GM23248 (cell line): ENCODE measurements at places on chromosomes 5 and 9. TPM values are rescaled to one million over a fixed set of nuclear protein-coding genes. Genes with fewer than 3 reads are reported as not detected.
A peak's percentile ranks its signal among the peaks of the same experiment; 100 is the strongest.

DNA sequence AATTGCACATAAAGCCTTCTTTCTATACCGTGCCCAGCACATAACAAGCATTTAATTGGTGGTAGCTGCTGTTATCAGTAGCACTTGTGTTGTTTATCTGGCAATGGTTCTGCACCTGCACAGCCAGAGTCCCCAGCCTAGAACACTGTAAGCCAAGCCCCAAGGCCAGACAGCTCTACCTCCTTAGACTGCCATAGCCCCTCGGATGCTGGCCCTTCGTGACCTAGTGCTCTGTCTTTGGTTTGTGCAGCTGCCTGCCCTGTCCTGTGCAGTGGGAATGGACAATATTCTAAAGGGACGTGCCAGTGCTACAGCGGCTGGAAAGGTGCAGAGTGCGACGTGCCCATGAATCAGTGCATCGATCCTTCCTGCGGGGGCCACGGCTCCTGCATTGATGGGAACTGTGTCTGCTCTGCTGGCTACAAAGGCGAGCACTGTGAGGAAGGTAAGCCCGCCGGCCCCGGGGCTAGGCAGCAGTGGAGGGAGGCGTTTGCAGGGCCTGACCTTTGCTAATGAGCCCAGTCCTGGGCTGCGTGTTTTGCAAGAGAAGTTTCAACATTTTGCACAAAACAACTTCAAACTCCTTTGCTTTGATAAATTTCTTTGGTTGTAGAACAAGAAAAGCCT, 173.3 kb upstream of the WWC1 start:
- no peak for DNase-seq

The CRB2 gene
- total RNA-seq = not detected in 2 replicates

DNA sequence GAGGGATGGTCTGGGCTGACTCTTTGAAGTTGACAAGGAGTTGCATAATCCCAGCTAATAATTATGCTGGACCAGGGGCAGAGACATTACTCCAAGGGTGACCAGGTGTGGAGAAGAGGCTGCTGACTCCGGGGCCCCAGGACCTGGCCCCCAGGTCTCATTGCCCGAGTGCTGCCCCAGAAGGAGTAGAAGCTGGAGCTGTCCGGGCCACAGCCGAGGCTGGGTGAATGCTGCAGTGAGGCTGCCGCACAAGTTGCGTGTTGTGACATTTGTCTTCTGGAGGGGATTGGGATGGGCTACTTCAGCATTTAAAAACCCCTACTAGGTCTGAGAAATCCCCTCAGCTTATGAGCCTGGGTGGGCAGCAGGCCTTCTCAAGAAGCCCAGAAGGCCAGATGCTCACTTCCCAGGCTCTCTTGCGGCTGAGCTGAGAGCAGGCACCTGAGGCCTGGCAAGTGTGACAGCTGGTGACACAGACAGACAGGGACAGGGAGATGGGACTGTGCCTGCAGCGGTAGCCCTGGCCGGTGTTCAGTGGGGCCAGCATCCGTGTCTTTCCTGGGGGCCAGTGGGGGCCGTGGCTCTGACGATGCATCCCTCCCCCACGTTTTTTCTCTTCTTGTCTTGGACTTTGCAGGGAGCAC, 122.8 kb downstream of the KCNIP1 start:
- DNase-seq = no peak

The WNT8A gene
- not detected in 2 replicates for total RNA-seq

DNA sequence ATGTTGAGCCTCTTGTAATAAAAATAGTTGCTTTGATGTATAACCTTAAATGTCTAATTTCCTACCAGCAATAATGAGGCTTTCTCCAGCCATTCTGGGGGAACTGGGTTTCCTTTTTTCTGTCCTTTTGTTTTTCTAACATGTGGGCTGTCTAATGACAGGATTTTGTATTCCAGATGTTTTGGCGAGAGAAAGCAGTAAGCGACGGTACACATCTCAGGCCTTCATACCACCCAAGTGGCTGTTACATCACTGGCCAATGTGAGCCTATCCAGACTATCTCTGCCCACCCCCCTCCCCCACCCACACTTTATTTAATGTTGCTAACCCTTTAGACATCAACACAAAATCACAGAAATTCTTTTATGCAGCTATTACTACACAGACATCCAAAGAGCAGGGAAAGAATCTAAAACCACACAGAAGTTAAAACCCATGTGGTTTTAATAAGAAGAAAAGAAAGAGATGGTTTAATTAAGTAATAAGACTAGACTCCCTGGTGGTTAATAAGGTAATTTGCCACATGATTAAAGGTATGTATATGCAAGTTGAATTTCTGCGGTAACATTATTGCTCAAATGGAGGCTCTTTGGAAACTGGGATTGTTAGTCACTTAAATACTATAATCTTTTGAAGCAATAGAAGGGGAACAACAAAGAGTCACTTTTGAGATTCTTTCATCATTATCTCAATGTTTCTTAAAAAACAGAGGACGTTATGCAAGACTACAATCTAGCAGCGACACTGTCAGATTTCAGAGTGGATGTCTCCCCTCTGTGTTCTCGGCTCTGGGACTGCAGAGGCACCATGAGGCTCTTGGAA, 365.1 kb downstream of the ENC1 start:
- DNase-seq = peak; percentile 87

The GIN1 gene
- total RNA-seq = 2.1 and 19.1 TPM in 2 replicates

The TRIM32 gene
- total RNA-seq = 38.2 and 41.9 TPM in 2 replicates

The MZB1 gene
- total RNA-seq = not detected in 2 replicates

- DNase-seq = no peak
Observed at GRCh38 chr5:103283120-103283519, 24.6 kb downstream of the MACIR start.
